ENCODE measurements at places on chromosomes 16 and 17.

DNA sequence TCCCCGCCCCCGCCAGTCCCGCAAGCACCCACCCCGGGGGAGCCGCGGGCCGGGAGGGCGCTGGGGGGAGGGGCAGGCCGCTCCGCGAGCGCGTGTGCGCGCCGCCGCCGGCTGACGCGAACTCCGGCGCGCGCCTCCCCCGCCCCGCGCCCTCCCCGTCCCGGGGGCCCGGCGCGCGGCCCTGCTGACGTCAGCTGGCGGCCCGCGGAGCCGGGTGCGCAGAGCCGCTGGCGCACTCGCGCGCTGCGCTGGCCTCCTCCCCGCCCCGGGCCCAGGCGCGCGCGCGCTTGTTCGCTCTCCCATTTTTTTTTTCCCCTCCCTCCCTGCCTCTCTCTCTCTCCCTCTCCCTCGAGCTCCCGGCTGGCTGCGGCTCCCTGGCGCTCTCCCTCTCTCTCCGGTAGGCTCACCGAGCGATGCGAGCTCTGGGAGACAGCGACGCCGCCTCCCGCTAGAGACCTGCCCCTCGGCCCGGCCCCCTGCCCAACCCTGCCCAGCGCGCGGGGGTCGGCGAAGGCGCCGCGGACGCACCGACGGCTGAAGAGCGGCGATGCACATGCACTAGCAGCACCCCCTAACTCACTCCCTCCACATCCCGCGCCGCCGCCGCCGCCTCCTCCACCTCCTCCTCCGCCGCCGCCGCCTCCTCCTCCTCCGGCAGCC, at the start of gene GNAO1:
GNAO1 (plus strand) TSS at position 334 of the 660 bp plus-strand sequence. CDS start 747 bp downstream, outside the sequence.
- peak; percentile 75 for DNase-seq

GRCh38 chr17:5531085-5531418, 44.7 kb downstream of the MIS12 start:
- no peak for DNase-seq

DNA sequence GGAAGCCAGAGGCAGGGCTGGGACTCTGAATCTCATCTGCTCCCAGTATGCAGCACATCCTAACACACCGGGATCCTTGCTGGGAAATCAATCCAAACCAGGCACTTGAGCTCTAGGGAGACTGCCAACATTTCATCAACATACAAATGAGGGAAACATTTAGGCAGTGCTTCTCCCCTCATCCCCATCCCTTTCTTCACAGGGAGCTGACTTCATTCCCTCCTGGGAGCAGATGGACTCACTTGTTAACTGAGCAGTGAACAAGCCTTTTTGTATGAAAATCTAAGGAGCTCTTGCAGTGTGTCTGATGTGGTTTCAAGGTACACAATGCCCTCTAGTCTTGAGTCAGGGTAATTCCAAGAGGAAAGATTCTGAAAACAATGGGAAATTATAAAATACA, 96.3 kb downstream of the TMEM114 start:
- DNase-seq, result no peak

GRCh38 chr17:4759776-4760236, 11.9 kb upstream of the TM4SF5 start:
- no peak for DNase-seq

DNA sequence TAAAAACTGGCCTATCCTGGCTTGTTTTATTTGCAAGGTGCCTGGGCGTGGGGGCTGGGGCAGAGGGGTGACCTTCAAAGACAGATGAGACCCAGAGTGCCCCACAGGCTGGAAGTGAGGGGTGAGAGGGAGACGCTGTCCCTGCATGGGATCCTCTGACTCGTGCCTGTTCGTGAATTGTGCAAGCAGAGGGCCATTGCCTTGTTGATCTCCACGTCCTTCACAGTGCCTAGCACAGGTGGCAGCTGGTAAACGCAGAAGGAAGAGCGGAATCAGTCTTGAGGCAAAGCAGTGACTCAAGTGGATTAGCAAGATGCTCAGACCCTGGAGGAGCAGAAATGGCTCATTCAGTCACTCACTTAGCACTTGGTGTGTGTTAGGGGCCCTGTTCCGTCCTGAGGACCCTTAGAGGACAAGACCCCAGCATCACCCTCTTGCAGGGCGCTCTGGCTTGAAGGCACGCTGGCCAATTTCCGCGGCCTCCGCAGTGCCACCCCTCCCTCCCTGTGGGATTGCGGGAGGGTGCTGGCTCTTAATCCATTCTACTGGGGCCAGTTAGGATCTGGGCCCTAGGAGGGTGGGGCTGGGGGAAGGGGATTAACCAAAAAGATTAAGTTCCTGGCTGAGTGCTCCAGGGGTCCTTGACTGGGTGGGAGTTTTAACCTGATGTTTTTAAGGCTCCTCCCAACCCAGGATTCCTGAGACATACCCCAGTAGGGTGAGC, 151.2 kb downstream of the CCDC182 start:
- no peak for DNase-seq

GRCh38 chr17:54972406-54973138, 4.0 kb downstream of the STXBP4 start:
- no peak for DNase-seq

GRCh38 chr16:85717393-85718152, 28.8 kb upstream of the GINS2 start:
- peak; percentile 82 for DNase-seq

GRCh38 chr17:31488264-31488981, 96.9 kb downstream of the RAB11FIP4 start:
- peak; percentile 69 for DNase-seq

DNA sequence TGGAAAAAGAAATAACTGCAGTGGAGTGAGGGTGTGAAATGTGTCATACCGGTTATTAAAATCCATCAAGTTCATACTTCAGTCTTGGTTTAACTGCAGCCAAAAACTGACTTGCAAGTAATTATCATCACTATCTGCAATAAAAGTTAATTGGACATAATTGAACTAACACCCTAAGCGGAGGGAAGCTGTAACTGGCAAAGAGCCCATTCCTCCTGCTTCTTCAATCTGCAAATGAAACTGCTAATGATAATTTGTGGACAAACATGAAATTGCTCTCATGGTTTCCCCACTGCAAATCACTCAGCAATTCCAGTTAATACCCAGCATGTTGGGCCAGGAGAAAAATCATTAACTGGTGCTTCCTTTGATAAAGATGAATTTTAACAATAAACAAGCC, 46.5 kb downstream of the FAM222B start:
- DNase-seq, result no peak

- DNase-seq, result no peak
Observed at GRCh38 chr16:50272687-50273381, 6.5 kb downstream of the ADCY7 start.

- no peak for DNase-seq
Observed at GRCh38 chr16:86680162-86680561, 101.8 kb downstream of the FOXL1 start.

DNA sequence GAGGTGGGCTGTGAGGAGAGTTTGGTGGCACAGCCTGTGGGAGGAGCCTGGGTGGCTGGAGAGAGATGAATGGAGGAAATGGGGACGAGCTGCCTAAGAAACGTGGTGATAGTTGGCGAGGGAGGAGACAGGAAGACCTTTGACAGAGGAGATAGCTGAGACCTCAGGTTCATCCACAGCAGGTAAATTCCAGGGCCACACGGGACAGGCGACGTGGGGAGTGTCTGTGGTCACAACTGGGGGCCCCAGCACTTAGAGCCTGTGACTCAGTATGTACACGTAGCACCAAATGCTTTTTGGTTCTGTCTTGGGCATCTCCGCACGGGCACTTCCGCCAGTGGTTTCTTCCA, 7.7 kb downstream of the MINK1 start:
- no peak for DNase-seq

DNA sequence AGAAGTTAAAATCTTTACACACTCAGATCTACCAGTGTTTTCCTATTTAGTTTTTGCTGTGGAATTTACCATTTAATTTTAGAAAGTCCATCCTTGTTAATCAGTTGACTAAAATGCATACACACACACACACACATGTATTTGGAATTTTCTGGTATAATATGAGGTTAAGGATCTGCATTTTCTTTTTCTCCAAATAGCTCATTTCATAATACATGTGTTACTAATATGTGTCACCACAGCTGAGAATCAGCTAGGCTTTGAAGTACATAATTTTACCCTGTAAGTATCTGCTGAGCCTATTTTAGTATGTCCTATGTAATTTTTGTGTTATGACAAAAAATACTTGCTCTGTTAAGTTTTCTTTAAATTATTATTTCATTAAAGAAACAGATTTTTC, 143.2 kb downstream of the PHKB start:
- DNase-seq, result no peak

DNA sequence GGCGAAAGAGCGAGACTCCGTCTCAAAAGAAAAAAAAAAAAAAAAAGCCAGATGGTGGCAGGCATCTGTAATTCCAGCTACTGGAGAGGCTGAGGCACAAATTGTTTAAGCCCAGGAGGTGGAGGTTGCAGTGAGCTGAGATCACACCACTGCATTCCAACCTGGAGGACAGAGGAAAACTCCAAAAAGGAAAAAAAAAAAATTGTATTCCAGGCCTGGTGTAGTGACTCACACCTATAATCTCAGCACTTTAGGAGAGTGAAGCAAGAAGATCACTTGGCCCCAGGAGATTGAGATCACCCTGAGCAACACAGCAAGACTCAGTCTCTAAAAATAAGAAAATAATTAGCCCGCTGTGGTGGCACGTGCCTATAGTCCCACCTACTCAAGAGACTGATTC, 20.1 kb downstream of the HBQ1 start:
- DNase-seq, result no peak
